CD4-positive, alpha-beta T cell treated with Interleukin-1 beta for 1 hour (primary cell): ENCODE measurements at places on chromosomes 13 and 19.

GRCh38 chr19:3601021-3601420, 5.7 kb downstream of the TBXA2R start:
- DNase-seq, result no peak

GRCh38 chr19:28710278-28710677, 502.7 kb downstream of the UQCRFS1 start:
- DNase-seq, result peak; percentile 44

DNA sequence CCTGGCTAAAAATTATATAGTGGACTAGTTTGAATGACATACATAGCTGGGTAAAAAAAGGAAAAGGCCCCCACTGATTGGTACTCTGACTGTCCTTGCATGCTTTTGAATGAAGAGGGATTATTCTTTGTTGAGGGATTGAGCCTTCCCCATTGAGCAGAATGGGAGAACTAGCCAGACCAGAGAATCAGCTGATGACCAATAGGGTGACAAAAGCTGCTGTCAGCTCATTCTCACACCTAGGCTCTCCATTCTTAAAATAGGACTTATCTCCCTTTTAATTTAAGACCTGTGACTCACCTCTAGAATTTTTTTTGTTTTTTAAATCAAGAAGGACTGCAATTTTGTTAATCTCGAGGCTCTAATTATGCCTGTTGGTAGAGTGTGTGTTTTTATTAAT, 79.3 kb downstream of the CRYL1 start:
- no peak for DNase-seq

- no peak for DNase-seq
Observed at GRCh38 chr13:65063753-65064152, 2166.4 kb downstream of the PCDH9 start.

DNA sequence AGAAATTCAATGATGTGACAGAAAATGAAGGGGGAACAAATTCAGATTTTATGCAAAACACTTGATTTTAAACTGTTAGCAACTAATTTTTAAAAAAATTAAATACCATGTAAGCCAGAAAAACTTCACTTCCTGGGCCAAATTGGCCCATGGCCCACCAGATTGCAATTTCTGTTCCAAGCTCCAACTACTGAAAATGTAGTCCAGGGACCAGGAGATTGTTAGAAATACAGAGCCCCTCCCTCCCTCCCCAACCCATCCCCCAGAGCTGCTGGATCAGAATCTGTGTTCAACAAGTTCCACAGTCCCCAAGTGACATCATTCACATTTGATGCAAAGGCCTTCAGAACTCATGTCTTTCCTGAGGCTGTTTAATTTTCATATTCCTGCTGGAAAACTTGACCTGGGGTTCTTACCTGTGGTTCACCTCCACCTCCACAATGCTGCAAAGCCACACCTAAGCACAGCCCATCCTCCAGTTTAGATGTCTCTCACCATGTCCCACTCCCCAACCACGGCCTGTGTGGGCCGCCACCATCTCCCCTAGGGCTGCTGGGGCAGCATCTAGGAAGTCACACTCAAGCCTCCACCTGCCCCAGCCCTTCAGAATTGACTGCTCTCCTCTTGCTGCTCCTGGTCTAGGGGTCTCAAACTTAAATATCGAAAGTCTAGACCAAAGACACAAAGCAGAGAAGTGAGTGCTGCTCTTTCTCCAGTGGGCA, 482.0 kb downstream of the UQCRFS1 start:
- DNase-seq, result no peak

DNA sequence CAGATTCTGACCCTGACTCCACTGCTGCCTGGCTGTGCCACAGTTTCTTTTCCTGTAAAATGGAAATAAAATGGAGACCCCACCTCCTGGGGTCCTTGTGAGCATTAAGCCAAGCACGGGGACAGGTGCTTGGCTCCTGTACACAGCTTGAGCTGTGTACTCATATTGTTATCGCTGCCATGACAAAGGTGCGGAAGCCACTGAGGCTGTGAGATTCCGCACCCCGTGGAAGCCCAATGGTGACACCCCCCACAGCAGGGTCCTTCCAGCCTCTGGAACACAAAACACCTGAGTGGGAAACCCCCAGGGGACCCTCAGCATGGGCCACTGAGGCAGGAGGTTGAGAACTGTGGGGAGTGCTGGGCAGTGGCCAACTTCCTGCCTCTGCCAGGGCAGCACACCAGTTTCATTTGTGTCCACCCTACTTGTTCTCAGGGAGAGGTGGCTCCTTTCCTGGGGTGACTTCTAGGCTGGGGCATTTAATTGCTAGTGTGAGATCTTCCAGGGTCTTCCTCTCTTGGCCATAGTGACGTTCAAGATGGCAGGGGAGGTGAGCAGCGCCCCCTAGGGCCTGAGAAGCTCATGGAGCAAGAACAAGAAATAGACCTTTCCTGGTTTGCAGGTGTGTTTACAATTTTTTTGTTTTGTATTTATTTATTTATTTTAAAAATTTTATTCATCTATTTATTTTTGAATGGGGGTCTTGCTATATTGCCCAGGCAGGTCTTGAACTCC, 5.4 kb upstream of the JSRP1 start:
- peak; percentile 65 for DNase-seq
